ENCODE measurements at places on chromosomes 11 and 22. TPM values are rescaled to one million over a fixed set of nuclear protein-coding genes. Genes with fewer than 3 reads are reported as not detected.

DNA sequence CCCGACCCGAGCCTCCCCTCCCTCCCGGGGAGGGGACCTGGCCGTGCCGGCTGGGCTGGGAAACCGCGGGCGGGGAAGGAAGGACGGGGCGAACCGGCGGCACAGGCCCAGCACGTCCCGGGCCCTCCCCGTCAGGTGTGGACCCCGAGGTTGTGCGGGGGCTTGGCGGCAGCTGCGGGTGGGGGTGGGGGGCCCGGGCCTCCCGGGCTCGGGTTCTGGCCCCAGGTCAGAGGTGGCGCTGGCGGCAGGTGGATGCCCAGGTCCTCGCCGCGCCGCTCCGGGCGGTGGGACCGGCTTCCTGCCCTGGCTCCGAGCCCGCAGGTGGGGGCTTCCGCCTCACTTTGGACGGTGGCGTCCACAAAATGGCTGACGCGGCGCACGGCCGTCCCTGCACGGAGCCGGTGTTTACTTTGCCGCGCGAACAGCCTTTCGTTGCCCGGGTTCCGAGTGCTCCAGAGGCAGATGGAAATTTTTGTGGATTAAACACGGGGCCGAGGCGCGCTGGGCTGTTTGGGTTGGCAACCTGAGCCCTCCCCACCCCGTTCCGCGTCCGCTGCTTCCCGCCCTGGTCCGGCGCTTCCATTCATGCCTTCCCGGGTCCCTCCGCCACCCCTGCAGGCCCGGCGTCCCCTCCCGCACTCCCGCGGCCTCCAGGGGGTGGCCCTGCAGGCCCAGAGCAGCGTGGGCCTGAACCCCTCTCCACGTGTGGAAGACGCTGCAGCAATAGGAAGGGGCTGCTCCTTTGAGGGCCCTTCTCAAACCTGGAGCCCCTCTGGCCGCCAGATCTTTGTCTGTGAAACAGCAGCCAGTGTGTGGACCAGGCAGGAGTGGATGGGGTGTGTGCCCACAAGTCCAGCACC, 92.0 kb upstream of the KCNQ1OT1 start:
- H3K4me1 ChIP-seq: peaks cover 12% of the 10 kb centered on the region
- peak; percentile 69 for DNase-seq
- peak overlapping the region; percentile 58 for H3K4me3 ChIP-seq
- no peaks in the 10 kb centered on the region for H3K27me3 ChIP-seq

GRCh38 chr11:113874581-113875233, 665 bp downstream of the USP28 start:
- DNase-seq: no peak
- H3K4me1 ChIP-seq: peaks cover 3% of the 10 kb centered on the region
- H3K27ac ChIP-seq: peak overlapping the region; percentile 76
- no peaks in the 10 kb centered on the region for H3K36me3 ChIP-seq
- no peaks in the 10 kb centered on the region for H3K27me3 ChIP-seq

- H3K27ac ChIP-seq: no peak overlapping the region
- peaks cover 12% of the 10 kb centered on the region for H3K27me3 ChIP-seq
- DNase-seq: no peak
- H3K36me3 ChIP-seq: no peaks in the 10 kb centered on the region
- H3K4me1 ChIP-seq: peaks cover 9% of the 10 kb centered on the region
These were observed 33.3 kb downstream of the CD6 start for GRCh38 chr11:61004761-61005181.

GRCh38 chr11:15379483-15379882, 264.8 kb downstream of the INSC start:
- no peak overlapping the region for H3K27ac ChIP-seq
- no peak for DNase-seq
- H3K4me3 ChIP-seq: no peak overlapping the region
- H3K27me3 ChIP-seq: no peaks in the 10 kb centered on the region
- no peaks in the 10 kb centered on the region for H3K4me1 ChIP-seq

The LDHA gene
- 231 TPM for total RNA-seq

The BIRC3 gene
- total RNA-seq: 23.0 TPM
